ENCODE measurements at places on chromosomes 1 and 21.
A peak's percentile ranks its signal among the peaks of the same experiment; 100 is the strongest.

- DNase-seq: peak; percentile 13
Observed at GRCh38 chr1:34681480-34682451, 73.1 kb upstream of the GJB5 start.

- no peak for DNase-seq
Observed at GRCh38 chr1:236016083-236016482, 48.8 kb downstream of the NID1 start.

DNA sequence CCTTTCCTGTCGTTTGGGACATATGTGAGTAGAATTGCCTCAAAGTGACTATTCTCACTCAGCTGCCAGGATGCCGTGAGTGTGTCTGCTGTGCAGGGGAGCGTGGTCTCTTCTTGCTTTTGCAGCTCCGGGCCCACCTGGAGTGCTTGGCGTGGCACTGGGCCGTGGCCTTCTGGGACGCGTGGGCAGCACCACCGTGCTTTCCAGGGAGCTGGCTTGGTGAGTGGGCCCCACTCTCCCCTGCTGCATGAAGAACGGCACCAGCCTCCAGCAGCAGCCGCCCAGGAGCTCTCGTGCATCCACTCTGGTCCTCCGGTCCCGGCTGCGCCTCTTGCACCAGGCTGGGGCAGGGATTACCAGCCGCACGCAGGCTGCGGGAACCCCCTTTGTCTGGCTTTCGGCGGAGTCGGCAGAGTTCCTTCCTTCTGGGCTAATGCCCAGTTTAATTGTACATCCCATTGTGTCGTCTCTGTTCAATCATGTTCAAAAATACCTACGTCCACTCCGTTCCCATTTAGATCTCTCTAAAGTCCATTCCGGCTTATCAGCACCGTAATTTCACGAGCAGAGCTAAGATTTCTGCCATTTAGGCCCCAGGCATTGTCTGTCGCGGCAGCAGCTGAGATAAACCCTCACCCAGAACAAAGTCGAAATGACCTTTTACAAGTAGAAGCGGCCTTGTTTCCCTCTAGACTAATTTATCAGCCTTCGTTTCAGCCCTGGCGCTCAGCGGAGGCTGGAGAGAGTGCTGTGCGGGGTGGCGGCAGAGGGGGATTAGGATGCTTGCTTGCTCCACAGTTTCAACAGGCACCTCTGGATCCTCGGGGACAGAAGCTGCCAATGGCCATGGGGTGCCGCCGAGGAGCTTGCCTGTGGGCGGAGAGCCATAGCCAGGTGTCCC, 129.6 kb downstream of the PRDM16 start:
- no peak for DNase-seq

DNA sequence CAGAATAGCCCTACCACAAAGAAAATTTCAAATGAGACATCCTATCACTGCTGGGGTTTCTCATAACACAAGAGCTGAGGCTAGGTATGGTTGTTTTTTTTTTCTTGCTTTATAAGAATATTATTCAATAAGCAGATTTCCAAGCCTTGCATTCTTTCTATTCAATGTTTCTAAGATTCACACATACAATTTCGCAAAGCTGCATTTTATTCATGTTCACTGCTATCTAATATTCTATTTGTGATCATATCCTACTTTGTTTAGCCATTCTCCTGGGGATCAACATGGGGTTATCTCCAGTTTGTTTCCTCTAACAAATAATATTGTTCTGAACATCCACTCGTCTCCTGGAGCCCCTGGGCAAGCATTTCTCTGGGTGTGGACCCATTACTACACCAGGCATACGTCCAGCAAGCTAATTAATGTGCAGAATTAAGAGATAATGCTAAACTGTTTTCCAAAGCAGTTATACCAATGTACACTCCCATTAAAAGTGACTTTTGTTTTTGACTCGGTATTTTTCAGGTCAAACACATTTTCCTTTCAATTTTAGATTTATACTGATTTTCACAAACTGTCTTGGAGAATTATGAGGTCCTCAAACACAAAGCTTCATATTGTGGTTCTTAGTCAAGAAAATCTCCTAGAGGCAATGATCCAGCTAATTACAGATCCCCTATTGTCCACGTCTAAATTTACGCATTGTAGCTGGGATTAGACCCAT, 15.7 kb upstream of the HLCS start:
- DNase-seq: no peak

- peak; percentile 13 for DNase-seq
Observed at GRCh38 chr1:200409203-200409760, 554 bp downstream of the ZNF281 start.

DNA sequence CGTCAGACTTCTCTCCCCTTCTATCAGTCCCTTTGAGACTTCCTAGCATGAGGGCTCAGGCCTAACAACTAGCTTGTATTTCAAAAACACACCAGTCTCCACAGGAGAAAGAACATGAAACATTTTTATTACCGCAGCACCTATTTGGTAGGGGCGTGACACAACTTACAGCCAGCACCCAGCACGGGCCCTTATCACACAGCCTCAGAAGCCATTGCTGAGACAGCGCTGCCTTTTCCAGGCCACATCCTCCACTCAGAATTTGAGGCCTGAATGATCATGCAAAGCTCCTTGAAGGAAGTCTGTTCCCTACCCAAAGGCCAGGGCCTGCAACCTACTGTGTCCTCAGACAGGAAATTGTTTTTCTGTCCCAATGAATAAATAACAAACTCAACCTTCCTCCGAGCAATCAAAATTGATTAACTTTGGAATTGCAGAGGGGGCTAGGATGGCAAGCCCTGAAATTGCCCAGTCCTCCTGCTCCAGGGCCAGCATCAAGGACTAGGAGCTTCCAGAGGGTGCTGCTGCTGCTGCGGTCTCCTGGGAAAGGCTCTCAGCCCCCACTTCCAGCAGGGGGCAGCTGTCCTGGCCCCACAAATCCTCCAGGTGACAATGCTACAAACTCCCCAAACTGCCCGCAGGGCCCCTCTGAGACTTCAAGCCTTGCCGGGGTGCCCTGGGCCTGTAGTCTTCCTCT, 94.3 kb upstream of the GALNT2 start:
- no peak for DNase-seq

- DNase-seq: no peak
Observed at GRCh38 chr1:91311672-91312071, 93.0 kb downstream of the HFM1 start.

- DNase-seq: no peak
Observed at GRCh38 chr1:78688697-78689096, 39.1 kb downstream of the IFI44 start.

GRCh38 chr21:39712976-39713375, 32.0 kb upstream of the IGSF5 start:
- DNase-seq: no peak

DNA sequence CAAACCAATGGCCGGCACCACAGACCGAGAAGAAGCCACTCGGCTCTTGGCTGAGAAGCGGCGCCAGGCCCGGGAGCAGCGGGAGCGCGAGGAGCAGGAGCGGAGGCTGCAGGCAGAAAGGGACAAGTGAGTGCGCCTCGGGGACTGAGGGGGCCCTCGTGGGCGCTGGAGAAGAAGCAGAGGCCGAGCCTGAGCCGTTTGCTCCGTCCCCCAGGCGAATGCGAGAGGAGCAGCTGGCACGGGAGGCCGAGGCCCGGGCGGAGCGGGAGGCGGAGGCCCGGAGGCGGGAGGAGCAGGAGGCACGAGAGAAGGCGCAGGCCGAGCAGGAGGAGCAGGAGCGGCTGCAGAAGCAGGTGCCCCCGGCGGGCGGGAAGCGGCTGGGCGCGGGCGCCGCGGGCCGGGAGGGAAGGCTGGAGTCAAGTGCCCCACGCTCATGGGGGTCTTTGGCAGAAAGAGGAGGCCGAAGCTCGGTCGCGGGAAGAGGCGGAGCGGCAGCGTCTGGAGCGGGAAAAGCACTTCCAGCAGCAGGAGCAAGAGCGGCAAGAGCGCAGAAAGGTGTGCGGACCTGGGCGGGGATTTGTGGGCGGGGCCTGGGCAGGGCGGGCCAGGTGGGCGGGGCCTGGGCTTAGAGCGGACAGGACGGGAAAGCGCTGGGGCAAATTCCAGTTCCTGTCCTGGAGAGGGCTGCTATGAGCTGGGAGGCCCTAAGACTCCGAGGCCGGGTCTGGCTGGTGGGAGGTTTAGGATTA, 22.7 kb downstream of the MAP7D1 start:
- DNase-seq: no peak

GRCh38 chr1:241888232-241888631, 40.2 kb downstream of the EXO1 start:
- no peak for DNase-seq

- no peak for DNase-seq
Observed at GRCh38 chr1:182890927-182891610, 51.9 kb downstream of the DHX9 start.

DNA sequence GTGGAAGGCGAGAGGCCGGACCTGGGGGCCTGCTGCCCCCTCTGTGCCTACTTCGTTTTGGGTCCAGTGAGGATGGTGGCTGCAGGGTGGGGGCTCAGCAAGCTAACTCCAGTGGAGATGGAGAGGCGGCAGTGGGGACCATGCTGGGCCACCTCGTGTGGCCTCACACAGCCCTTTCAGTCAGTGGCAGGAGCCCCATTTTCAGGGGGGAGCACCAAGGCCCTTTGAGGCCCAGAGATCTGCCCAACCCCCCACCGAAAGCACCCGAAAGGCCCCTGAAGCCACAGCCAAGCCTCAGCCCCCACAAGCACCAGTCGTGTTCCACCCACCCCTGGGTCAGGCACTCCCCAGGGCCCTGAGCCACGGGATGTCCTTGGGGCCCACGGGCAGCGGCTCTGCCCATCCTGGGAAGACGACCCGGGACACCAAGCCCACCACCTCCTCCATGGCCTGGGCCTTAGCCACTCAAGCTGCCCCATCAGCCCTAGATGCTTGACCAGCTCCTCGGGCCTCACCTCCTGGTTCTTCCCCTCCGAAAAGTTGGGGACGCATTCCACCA, 345 bp downstream of the FTCD start:
- no peak for DNase-seq

- DNase-seq: no peak
Observed at GRCh38 chr1:211938561-211938997, 96.8 kb downstream of the INTS7 start.

DNA sequence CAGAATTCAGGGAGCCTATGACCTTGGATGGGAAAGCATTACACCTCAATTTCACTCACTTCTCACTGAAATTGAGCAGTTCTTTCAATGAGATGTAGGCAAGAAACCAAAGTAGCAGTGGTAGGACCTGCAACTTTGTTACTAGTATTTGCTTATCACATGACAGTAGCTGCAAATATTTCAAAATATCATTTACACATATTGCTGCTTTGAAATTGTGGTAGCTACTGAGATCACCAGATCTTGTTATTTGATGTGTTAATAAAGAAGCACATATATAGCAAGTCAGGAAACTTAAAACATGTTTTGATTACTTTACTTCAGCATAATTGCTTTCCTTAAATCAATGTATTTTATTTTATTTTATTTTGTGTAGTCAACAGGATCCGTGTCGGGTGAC, 12.9 kb downstream of the LDLRAD2 start:
- DNase-seq: no peak

- no peak for DNase-seq
Observed at GRCh38 chr1:65724151-65724550, 68.5 kb upstream of the PDE4B start.

GRCh38 chr1:149997585-149998262, 12.8 kb downstream of the OTUD7B start:
- no peak for DNase-seq

DNA sequence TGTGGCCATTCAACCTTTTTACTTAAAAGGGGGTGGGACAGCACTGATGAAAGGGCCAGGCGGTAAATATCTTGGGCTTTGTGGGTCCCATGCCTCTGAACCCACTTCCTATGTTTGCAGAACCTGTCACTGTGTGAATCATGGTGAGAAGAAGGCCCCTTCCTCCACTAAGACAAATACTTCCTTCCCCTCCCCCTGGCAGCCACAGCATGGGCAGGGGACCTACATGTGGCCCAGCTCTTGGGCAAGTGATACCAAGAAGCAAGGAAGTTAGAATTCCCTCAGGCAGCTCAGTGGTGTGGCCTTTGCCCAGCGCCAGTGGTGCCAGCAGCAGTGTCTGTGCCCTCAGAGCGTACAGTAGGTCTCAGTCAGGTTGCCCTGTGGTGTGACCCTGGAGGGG, 168.6 kb downstream of the TRIM33 start:
- DNase-seq: no peak

DNA sequence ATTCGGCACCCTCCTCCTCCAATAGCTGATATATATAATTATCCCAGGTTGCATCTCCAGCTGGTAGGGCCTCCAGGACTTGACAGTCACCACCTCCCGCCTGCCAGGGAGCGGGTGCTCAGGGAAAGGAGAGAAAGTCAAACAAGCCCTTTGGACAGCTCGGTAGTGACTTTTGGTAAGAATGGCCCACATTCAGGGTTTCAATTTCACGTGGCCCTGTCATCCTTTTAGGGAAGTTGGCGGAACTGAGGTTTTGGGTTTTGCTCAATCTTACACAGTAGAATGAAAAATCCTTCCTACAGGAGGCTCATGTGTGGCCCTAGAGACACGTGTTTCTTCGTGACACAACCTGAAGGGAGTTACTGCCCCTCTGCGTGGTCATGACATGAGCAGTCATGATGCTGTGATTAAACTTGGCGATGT, 44.2 kb downstream of the CAPN8 start:
- DNase-seq: no peak

DNA sequence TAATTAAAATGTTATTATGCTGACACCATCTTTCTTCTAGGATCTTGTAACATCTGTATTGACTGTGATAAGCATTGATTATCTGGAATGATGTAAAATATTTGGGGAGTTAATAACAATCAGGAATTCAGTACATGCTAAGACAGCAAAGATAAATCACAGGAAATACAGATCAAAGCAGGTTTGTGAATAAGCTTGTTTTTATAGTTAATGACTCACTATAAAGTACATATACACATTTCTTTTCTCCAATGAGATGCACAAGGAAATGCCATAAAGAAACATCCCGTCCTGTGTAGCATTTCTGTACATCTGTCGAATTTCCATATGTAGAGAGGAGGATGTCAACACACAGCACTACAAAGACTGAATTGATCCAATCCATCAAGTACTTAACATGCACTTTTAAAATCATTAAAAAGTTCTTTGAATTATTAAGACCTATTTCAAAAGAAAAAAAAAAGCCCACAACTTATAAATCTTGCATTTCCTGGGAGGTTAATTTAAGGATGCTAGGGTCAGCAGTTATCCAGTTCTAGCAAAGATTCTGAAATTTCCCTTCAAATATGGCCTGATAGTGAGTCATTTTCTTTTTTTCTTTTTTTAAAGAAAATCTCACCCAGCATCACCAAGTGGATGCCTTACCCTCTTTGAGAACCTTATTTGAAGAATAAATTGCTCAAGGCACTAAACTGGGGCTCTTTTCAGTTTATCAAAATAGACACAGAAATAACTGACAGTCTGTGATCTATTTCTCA, 243.2 kb upstream of the NR5A2 start:
- DNase-seq: no peak

- no peak for DNase-seq
Observed at GRCh38 chr1:22814176-22815042, 103.8 kb downstream of the EPHB2 start.

- no peak for DNase-seq
Observed at GRCh38 chr1:158334526-158335212, 3.3 kb upstream of the CD1B start.

GRCh38 chr1:239858057-239858456, 233.6 kb upstream of the FMN2 start:
- no peak for DNase-seq

GRCh38 chr1:170225781-170226530, 80.2 kb downstream of the NTMT2 start:
- no peak for DNase-seq

- DNase-seq: no peak
Observed at GRCh38 chr1:180927348-180927747, 14.7 kb downstream of the KIAA1614 start.

GRCh38 chr1:86502721-86503405, 34.1 kb downstream of the CLCA1 start:
- no peak for DNase-seq
